ENCODE measurements at places on chromosomes 5 and 9. TPM values are rescaled to one million over a fixed set of nuclear protein-coding genes. Genes with fewer than 3 reads are reported as not detected.

- no peak for DNase-seq
Observed at GRCh38 chr9:109728686-109729300, 51.2 kb upstream of the PALM2AKAP2 start.

The BRIX1 gene
- 42.7 TPM for polyA plus RNA-seq

DNA sequence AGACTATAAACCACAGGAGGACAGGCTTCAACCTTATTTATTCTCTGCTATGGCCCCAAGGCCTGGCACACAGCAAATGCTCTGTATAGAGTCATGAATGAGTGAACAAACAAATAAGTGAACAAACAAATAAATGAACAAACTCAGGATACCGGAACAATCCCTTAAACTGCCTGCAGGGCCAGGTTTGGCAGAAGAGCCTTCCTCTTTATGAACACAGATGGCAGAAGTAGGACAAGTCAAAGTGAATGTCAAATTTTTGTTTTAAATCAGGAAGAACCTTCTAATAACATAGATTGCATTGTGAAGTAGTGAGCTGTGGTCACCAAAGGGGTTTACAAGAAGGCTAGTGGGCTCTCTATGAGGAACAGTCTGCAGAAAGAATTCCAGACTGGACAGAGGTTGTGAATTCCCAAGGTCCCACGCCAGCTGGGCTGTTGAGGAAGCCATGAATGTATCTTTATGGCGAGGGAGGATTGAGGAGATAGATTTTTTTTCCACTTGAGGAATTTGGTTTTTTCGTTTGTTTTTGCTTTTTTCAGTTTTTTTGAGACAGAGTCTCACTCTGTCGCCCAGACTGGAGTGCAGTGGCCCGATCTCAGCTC, 30.3 kb upstream of the STING1 start:
- no peak for DNase-seq

The PCDHB7 gene
- polyA plus RNA-seq = 2.3 TPM

DNA sequence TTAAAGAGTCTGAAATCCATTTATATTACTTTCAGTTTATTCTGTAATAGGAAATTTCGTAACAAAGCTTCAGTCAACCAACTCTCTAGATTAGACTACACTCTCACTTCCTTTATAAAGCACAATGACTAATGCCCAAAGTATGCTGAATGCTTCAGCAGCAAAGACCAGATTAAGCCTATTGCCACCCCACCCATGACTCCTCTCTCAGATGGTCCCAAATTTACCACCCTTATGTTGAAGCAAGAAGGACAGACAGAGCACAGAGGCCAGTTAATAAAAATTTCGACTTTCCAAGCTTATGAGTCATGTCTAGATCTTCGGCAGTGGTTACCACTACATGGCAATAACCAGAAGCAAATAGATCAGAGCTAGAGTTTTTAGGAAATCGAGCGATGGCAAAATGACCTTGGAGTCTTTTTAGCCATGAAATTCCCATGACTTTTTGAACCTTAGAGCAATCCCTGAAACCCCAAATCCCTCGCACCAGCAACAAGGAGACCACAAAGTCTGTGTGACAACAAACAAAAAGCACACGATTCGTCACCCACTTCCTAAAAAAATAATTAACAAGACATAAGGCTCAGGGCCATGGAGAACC, 287.8 kb upstream of the RASA1 start:
- DNase-seq = no peak

- peak; percentile 65 for DNase-seq
Observed at GRCh38 chr5:129174480-129174879, 79.9 kb downstream of the ISOC1 start.

The TUSC1 gene
- 9.5 TPM for polyA plus RNA-seq

DNA sequence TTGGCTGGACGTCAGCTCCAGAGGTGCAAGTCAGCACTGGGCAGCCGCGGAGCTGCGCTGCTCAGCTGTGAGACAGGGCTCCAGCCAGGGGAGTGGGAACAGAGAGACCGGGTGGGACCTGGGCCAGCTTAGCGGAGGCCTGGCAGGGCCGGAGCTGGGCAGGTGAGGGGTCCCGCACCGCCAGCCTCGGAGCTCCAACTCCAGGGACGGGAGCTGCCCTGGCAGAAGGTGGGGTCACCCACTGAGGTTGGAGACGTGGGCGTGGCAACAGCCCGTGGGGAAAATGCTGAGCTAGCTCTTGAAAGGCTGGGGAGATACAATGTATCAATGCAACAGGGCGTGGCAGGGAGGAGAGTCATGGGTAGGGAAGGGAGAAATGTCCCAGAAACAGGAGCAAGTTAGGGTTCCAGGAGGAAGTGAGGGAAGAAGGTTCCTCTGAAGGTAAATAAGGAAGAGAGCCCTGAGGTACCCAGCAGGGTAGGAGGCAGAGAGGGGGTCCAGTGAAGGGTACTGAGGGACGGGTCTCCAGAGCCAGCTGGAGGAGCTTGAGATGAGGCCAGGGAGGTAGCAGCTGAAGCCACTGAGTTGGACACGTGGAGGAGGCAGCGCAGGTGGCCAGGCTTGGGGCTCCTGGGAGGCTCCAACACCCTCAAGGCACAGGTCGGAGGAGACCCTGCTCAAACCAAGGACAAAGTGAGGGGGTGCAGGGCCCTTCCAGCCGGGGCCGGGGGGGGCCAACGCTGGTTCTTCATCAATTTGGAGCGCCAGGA, 736 bp upstream of the NKD2 start:
- DNase-seq = no peak

DNA sequence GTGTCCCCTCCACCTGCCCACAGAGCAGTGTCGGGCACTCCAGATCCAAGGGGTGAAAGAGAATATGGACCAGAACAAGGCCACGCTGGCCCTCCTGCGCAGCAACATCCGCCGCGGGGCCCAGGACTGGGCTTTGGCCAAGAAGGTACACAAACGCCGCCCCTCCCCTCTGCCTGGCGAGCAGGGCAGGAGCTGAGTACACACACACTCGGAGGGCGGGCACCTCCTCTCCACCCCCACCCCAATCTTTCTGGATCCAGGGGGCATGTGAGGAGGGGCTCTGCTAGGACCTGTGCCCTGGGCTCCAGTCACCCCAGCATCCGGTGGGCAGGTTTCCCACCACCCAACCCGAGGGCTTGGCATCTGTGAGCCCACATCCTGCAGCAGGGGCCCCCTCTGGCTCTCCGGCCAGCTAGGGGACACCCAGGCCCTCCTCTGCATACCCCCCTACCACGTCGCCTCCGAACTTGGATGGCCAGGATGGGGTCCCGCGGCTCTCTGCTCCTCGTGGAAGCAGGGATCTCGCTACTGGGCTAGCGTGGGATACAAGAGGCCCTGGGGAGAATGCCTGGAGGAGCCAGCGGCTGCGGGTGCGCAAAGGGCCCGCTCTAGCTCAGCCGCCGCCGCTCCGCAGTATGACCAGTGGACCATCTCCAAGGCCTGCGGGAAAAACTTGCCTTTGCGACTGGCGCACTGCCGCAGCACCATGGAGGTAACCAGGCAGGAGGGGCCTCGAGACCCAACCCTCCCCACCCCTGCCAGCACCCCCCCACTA, 3.1 kb downstream of the CCDC183 start:
- DNase-seq = no peak

DNA sequence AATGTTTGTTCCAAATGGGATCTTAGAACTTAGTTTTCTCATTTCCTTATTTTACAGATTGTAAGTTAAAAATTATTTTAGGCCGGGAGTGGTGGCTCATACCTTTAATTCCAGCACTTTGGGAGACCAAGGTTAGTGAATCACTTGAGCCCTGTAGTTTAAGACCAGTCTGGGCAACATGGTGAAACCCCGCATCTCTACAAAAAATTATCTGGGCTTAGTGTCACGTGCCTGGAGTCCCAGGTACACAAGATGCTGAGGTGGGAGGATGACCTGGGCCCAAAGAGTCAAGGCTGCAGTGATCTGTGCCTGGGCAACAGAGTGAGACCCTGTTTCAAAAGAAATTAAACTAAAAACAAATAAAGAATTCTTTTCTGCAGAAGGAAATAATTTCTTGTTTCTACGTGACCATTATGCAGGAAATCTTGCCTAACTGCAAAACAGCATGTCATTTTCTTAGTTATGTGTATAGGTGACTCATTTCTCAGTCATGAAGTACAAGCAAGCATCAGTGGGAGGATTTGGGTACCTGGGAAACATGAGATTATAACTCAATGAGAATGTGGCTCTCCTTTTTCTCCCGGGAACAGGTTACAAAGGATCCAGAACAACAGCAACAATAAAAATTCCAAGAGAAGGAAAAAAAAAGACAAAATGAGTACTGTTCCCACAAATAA, 375.1 kb upstream of the ST8SIA4 start:
- no peak for DNase-seq

GRCh38 chr9:115548609-115549260, 430.8 kb upstream of the TNC start:
- no peak for DNase-seq

The CDK9 gene
- 37.2 TPM for polyA plus RNA-seq

GRCh38 chr5:69415584-69415958, 655 bp downstream of the MARVELD2 start:
- no peak for DNase-seq

GRCh38 chr9:32969270-32969669, 32.2 kb downstream of the APTX start:
- no peak for DNase-seq

The ANKRD31 gene
- 0.23 TPM for polyA plus RNA-seq

- no peak for DNase-seq
Observed at GRCh38 chr5:88770276-88771257, 112.4 kb downstream of the MEF2C start.

DNA sequence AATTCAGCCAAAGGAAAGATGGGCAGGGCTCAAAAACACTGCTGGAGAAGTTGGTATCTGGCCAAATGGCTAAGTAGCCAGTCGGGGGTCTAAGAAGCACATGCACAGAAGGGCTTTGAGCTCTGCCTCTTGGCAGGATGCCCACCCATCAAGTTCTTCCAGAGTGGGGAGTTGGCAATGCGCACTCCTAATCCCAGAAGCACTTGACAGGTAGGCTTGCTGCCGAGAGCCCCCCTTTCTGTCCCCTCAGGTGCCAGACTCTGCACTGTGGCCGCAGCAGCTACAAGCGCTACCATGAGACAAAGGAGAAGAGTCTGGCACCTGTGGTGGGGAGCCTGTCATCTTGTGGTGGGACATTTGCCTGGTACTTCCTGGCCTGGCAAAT, 252.9 kb upstream of the SLC24A2 start:
- DNase-seq = no peak

The ANKRD18A gene
- polyA plus RNA-seq = not detected

GRCh38 chr5:122130152-122130551, 806 bp downstream of the ZNF474 start:
- DNase-seq = no peak

The ANKRD34B gene
- 0.43 TPM for polyA plus RNA-seq

The SLCO4C1 gene
- 3.1 TPM for polyA plus RNA-seq

GRCh38 chr5:147450606-147451005, 59.3 kb downstream of the DPYSL3 start:
- no peak for DNase-seq

DNA sequence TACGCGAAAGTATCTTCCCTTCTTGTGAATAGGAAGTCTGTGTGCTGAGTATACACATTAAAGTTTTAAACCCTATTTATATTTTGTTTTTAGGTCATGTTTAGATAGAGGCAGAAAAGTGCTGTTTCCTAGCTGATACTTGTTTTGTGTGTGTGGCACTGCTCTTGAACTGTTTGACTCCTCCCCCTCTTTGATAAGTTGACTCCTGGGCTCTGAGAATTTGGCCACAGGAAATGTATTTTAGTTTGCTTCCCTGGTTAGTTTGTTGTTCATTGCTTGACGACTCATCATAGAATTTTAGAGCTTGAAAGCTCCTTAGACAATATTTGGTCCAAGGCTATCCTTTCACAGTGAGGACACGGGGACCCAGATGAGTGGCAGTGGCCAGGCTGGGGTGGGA, 2.0 kb upstream of the CDC14B start:
- DNase-seq = no peak

GRCh38 chr5:142221091-142221860, 103.5 kb downstream of the SPRY4 start:
- peak; percentile 35 for DNase-seq
